Brain microvascular endothelial cell (primary cell): ENCODE measurements at places on chromosomes 5 and 9.

- DNase-seq: no peak
Observed at GRCh38 chr9:136156209-136157120, 37.8 kb upstream of the TMEM250 start.

- no peak for DNase-seq
Observed at GRCh38 chr9:95327239-95327865, 9.8 kb upstream of the FANCC start.

GRCh38 chr9:70576116-70576515 is 161.7 kb upstream of the KLF9 start:
- DNase-seq: no peak

DNA sequence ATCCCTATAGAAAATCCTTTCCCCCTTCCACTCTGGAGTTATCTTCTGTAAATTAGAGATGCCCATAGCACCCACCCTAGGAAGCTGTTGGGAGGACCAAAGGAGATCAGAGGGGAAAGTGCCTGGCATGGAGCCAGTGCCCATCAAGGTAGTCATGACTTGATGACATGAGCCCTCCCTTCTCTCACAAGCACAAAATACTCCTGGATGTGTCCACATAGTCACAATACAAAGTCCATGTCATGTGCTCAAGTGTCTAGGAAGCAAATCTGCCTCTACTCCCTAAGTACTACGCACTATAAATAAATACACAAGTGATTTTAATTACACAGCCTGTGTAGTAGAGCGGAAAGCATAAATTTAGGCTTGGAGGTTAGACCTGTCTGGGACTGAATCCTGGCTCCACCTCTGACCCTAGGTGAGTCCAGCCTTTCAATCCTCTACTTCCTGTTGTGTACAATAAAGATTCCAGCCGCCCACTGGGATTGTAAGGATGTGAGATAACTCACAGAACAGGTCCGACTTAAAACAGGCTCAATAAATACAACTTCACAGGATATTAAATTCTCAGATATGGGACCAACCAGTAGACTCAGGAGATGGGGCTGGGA is 30.6 kb downstream of the TTC39B start:
- no peak for DNase-seq

GRCh38 chr9:89576404-89576839 is 28.4 kb upstream of the GADD45G start:
- DNase-seq: no peak
